SHP77 treated with DMSO at 0.1 percent for 48 hours (cell line): ENCODE measurements at places on chromosomes 7 and 10.

DNA sequence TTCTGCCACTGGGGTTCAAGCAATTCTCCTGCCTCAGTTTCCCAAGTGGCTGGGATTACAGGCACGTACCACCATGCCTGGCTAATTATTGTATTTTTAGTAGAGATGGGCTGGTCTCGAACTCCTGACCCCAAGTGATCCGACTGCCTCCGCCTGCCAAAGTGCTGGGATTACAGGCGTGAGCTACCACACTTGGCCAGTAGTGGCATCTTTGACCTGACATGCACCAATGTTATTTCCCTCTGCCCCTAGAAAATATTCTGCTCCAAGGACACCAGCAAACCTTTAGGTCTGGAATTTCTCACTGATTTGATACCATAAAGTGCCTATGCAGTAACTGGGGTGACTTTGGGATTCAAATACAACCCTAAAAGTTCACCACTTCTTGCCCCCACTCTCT, 179.4 kb downstream of the ARID5B start:
- DNase-seq = no peak

- no peak for DNase-seq
Observed at GRCh38 chr10:120823266-120823665, 27.9 kb upstream of the WDR11 start.

GRCh38 chr7:83001362-83002040, 161.2 kb downstream of the PCLO start:
- no peak for DNase-seq

DNA sequence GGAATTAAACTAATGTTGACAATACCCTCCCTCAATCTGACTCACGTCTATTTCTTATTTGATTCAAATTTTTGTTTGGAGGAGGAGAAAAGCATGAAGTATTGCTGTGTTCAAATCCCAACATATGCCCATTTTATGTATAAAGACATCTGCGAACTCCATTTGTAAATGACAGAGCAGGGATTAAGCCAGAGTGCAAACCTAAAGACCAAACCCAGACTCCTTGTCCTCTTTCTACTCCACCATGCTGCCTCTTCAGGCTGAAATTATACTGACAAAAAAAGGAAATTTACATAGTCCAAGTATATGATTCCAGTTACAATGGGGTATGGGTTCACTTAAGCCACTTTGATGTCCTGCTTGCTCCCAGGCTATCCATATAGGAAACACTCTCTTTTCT, 383.1 kb downstream of the ADRA2A start:
- DNase-seq = no peak

GRCh38 chr7:74020390-74020789, 7.6 kb upstream of the ELN start:
- DNase-seq = no peak

- no peak for DNase-seq
Observed at GRCh38 chr7:144672869-144673268, 163.0 kb downstream of the TPK1 start.

GRCh38 chr7:134920026-134920753, 66.1 kb upstream of the AGBL3 start:
- DNase-seq = no peak

GRCh38 chr7:80641548-80641947, 3.1 kb downstream of the CD36 start:
- DNase-seq = no peak

DNA sequence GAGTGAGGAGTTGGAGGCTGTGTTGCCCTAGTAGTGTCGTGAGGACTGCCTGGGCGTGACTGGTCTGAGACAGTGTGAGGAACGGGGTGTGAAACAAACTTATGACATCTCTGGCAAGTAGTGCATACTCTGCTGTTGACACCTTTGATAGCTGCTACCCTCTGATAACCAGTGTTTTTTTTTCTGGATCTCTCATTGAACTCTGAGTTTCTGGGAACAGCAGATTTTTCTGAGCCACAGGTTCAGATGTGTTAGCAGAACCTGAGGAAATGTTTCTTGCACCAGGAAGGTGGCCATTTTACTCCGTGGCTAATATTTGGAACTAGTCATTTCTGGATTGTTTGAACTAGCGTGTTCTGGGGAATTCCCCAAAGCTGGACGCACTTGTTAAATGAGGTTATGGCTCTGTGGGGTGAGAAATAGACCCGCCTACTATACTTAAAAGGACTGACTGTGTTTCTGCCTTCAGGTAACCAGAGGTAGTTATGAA, 52.9 kb downstream of the AUTS2 start:
- no peak for DNase-seq

- DNase-seq = no peak
Observed at GRCh38 chr7:139924461-139924860, 95.4 kb downstream of the TBXAS1 start.

GRCh38 chr10:15754937-15755336, 35.2 kb upstream of the ITGA8 start:
- no peak for DNase-seq

DNA sequence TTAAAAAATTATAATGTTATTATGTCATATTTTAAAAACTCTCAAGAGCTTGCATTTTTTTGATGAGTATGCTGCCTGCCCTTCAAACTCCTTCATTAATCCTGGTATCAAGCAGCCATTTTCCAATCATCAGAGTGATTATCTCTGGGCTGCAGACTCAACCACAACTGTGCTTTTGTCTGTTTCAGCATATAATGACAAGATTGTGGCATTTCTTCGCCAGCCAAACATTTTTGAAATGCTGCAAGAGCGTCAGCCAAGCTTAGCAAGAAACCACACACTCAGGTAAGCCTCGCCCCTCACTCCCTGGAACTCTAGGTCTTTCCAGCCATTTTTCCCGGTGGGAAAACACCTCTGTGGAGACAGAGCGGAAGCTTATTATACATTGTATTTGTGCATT, 90.0 kb upstream of the STK17A start:
- DNase-seq = no peak

GRCh38 chr10:34786464-34786863, 28.6 kb downstream of the PARD3 start:
- DNase-seq = no peak

DNA sequence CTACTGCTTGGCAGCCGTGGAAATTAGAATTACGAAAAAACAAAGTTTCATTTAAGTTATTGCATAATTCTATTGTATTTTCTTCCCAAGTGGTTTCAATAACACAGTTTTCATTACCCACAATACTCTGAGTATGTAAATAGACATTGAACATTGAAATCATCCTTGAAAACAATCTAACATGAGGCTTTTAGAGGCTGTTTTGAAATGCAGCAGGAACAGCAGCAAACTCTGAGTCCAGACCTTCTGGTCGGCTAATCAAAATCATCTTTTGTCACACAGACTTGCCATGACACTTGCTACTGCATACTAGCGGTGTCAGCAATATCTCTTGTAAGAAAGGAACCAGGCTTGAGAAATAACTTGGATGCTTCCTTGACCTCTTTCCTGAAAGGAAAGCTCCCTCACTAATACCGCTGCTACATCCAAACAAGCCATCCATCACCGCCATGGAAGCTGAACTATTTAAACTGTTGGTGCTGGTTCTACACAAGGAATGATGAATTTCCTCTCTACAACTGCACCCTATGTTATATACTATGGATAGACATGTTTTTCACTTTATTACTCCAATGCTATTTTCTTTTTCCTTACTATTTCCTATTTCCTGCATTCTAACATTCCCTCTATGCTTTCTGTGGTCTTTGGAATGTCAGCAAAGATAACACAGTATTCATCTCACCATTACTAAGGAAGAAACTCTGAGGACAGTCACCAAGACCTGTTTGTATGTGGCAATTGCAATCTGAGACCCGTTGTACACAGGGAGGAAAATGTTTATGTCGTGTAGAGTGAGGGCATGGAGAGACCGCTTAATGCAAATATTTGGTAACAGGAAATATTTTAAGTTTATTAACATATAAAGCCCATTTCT, 130.8 kb downstream of the ITGA8 start:
- DNase-seq = no peak

DNA sequence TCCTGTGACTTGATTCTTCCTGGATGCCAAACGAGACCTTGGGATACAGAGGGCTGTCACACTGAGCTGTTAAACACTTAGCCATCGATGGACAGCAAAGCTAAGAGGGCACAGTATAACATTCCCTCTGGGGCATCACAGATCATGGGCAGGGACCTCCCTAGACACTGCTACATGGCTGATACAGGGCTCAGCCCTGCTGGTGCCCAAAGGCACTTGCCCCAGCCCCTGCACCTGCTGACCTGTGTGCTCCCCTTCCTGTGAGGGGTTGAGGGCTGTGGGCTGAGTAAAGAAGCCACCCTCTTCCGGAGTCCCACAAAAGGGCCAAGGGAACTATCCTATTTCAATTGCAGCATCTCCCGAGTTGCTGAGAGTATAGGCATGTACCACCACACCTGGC, 337.9 kb downstream of the EXOC4 start:
- DNase-seq = no peak

DNA sequence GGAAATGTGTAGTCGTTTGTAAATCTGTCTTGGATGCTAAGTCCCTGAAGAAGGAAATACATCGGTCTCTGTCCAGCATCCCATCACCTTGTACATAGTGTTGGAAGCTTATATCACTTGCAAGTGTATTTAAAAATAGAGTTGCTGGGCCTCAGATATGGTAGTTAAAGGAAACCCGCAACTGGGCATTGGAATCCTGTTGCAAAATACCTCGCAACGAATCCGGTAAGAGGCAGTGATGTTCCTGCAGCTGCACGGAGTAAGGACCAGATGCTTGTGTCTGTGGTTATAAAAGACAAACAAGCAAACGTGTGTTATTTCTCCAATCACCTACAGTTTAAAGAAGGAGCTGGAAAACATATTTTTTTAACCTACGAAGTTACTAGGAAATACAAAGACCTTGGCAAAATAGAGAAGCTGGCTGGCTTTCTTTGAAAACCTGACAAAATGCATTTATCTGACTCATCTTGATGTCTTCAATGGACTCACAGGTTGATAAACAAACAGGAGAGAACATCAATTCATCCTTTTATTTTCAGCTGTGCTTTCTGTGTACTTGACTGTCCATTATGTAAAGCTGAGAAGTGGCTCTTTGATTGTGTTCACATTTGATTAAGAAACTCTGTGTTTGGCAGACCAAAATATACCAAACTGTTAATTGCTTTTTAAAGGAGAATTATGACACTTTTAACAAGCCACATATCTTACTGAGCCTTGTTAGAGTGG, 326.4 kb downstream of the SFMBT2 start:
- DNase-seq = no peak

GRCh38 chr7:98613601-98614425, 3.3 kb upstream of the NPTX2 start:
- no peak for DNase-seq

DNA sequence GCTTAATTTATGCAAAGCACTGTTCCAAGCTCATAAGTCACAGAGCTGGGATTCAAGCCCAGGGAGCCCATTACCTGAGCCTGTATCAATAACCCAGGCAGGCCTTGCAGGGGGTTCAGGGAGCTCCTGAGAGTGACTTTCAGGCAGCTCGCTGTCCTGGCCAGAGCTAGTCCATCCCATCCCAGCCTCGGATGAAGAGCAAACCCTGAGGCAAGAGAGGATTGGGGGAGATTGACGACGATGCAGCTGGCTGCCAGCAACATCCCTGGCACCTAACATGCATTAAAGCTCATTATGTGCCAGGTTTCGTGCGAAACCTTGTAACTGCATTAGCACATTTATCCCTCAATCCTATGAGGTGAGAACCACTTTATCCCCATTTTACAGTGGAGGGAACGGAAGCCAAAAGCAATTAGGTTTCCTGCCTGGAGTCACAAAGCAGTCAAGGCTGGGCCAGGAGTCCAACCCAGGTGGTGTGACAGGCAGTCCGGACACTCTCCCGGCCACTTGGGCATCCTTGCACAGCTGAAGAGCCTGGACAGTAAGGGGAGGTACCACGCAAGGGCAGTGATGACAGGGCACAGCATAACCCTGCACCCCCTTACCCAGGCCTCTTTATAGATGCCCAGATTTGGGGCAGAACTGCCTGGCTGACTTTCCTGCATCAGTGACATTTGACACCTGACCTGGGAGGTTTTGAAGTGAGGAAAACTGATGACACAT, 129.8 kb upstream of the CHST15 start:
- no peak for DNase-seq

- DNase-seq = no peak
Observed at GRCh38 chr7:133775201-133775600, 351.9 kb upstream of the LRGUK start.

DNA sequence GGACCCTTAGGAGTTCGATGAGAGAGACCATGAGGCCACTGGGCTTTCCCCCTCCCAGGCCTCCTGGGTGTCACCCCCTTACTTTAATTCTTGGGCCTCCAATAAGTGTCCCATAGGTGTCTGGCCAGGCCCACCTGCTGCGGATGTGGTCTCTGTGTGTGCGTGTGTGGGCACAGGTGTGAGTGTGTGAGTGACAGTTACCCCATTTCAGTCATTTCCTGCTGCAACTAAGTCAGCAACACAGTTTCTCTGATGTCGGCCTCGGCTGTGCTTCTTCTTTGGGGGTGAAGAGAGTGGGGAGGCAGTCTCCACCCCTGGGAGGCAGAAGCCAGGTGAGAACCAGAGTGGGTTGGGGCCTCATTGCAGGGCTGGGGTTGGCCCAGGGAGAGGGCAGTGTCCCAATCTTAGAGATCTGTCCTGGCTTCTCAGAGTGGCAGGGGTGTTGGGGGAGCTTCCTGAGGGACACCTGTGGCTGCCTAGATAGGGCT, 1.5 kb downstream of the PVRIG start:
- no peak for DNase-seq

DNA sequence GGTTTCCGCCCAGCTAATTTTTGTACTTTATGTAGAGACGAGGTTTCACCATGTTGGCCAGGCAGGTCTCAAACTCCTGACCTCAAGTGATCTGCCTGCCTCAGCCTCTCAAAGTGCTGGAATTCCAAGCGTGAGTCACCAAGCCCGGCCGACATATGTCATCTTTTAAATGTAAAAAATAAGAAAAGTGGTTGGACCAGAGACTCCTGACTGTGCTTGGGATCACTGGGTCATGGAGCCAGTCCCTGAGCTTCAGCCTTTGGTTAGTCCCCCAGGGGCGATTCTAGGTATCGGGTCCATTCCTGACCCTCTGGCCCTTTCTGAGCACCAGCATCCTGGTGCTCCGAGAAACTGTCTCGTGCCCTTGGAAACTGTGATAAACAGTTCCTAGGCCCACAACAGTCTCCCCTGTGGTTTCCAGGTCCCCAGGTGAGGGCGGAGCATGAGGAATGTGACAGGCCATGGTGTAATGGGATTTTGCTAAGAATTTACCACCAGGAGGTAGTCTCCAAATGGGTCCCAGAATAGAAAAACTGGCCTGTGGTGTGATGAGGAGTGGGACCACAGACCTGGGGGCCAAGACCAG, 32.8 kb downstream of the UBTD1 start:
- DNase-seq = no peak
